ENCODE measurements at places on chromosomes 13 and 19. TPM values are rescaled to one million over a fixed set of nuclear protein-coding genes. Genes with fewer than 3 reads are reported as not detected.

- DNase-seq, result no peak
Observed at GRCh38 chr19:49437231-49437630, 4.1 kb downstream of the SLC17A7 start.

RNF113B gene
- not detected for total RNA-seq

FGF9 gene
- total RNA-seq, result not detected

- DNase-seq, result no peak
Observed at GRCh38 chr13:98175823-98176222, 1.2 kb downstream of the RNF113B start.

HPN gene
- total RNA-seq, result not detected

PPFIA3 gene
- total RNA-seq, result 7.9 TPM

DNA sequence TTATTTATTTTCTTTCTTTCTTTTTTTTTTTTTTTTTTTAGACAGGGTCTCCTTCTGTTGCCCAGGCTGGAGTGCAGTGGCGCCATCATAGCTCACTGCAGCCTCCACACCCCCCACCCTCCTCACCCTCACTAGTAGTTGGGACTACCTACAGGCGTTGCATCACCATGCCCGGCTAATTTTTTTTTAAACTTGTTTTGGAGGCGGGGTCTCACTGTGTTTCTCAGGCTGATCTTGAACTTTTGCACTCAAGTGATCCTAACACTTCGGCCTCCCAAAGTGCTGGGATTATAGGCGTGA, 33.6 kb downstream of the GJA3 start:
- DNase-seq, result no peak

DNA sequence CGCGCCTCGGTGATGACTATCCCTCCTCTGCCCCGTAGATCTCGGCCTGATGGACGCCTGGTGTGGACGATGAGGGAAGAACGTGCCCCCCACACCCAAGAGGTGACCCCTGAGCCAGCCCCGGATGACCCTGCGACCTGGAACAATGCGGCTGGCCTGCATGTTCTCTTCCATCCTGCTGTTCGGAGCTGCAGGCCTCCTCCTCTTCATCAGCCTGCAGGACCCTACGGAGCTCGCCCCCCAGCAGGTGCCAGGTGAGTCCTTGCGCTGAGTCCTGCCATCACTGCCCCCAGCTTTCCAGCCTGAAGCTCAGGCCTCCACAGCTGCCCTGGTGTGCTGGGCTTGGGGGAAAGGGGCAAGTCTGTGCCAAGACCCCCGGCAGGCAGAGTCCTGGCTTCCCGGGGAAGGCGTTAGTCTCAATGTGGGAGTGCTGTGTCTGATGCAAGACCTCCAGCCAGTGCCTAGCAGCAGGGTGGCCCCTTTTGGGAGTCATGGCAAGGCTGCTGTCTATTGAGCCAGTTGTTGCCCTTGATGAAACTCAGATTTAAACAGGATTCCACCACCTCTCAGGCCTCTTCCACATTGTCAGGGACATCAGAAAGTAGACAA, 67.5 kb downstream of the CHST8 start:
- DNase-seq, result no peak

DNA sequence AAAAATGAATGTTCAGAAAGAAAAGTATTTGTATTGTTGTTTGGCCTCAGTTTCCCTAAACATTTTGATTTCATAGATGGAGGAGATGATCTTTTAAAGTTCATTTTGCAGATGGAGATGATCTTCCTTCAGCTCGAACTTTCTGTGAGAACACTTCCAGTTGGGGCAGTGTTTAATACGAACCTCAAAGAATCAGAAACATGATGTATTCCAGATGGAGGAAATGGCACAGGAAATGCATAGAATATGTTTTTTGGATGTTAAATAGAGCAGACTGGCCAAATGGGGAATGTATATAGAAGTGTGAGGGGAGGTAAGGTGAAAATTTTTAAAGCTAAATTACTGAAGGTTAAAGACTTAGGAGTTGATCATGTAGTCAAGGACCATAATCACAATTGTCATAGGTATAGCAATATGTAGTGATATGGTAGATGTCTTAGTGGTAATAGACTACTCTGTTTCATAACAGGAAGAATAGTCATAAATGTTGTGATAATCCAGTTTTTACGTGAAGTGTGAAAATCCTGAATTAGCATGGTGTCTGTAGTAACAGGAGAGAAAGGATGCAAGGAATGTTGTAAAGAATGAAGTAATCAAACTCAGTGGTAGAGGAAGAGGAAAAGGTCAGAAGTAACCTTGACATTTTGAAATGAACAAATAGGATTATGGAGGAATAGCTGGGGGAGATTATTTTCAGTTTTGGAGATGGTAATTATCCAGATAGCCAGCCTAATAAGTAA, 5.1 kb downstream of the RAP2A start:
- DNase-seq, result no peak

GRCh38 chr19:41303954-41304353, 6.0 kb upstream of the CCDC97 start:
- no peak for DNase-seq

CEACAM3 gene
- total RNA-seq, result not detected

GRCh38 chr13:110301606-110302553, 5.1 kb downstream of the COL4A1 start:
- DNase-seq, result peak; percentile 85

GRCh38 chr19:4654437-4655361, 15.4 kb downstream of the TNFAIP8L1 start:
- no peak for DNase-seq

VSTM2B gene
- total RNA-seq, result not detected

PTH2 gene
- not detected for total RNA-seq

- peak; percentile 75 for DNase-seq
Observed at GRCh38 chr19:58182577-58182988, 278 bp upstream of the ZNF274 start.

DNA sequence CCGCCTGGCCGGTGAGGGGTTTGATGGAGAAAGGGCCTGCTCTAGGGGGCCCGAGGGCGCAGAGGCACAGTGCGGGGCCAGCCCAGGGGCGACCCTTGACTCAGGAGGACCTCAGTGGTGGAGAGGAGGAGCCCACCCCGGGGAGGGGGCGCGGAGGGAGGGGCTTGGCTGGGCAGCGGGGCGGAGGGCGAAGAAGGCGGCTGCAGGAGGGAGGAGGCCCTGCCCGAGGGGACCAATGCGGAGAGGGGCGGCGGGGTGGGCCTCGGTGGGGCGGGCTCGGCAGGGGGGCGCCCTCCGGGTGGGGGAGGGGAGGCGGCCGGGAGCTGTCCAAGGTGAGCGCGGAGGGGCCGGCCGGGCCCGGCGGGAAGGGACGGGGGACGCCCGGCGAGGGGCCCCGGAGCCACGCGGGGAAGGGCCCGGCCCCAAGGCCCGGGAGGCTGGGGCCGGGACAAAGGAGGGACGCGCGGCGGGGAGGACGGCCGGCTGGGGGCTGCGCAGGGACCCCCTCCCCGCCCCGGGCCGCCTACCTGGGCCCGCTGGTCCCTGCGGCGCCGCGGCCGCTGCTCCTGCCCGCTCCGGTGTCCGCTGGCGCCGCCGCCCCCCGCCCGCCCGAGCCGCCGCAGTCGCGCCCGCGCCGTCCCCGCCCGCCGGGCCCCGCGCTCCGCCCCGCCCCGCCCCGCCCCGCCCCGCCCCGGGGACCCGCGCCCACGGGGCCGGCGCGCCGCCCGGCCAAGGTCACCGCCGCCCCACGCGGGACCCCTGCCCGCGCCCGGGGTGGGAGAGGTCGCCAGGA, at the start of gene DIRAS1:
Gene DIRAS1, minus strand, starts transcription at position 596 of the 793 bp plus-strand sequence. CDS start 3,566 bp downstream, outside the sequence.
- no peak for DNase-seq

GRCh38 chr19:29365836-29366417, 153.0 kb upstream of the UQCRFS1 start:
- DNase-seq, result no peak

- peak; percentile 55 for DNase-seq
Observed at GRCh38 chr13:32783067-32783466, 196.8 kb downstream of the PDS5B start.

GRCh38 chr19:3687774-3688706, 12.2 kb downstream of the PIP5K1C start:
- no peak for DNase-seq

- no peak for DNase-seq
Observed at GRCh38 chr19:14978161-14978776, 1.4 kb downstream of the SLC1A6 start.

MAP4K1 gene
- total RNA-seq, result 2.0 TPM

Data from LHCN-M2 (cell line).